Sigmoid colon (tissue), 7 donors: ENCODE measurements at places on chromosomes 16 and 17. TPM values are rescaled to one million over a fixed set of nuclear protein-coding genes. Genes with fewer than 3 reads are reported as not detected.

The KCNAB3 gene
- total RNA-seq = 0.54 TPM

The GAS2L2 gene
- not detected for total RNA-seq

DNA sequence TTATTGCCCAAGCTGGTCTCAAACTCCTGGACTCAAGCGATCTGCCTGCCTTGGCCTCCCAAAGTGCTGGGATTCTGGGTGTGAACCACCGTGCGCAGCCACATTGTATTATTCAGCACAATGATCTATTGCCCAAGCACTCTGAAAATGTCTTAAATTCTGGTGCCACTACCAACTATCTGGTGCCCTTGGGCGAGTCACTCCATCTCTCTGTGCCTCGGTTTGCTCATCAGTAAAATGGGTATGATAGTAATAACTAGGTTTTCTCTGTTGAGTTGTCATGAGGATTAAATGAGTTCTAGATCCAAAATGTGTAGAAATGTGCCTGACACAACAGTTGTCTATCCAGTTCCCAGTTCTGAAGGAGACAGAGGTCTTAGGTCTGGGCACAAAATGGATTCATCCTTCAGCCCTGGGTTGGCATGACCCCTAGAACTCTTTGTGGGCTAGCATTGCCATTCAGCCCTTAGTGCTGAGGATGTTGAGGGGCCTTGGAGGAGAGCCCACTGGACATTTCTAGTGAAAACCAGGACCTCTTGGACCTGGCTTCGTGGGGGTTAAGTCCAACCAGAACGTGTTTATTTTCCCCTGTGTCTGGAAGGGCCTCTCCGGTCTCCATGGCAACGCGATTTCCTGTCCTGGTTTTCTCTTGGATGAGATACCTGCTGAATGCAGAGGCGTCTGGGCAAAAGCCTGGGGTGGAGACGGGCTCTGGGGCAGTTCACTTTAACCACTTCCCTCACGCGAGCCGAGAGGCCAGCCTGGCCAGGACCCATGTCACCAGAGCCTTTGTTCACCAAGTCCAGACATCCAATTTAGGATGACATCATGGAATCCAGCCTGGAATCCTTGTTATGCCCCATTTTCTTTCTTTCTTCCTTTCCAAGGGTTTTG lies 43.7 kb upstream of the TNRC6A start:
- no peaks in the 10 kb centered on the region for H3K4me1 ChIP-seq
- H3K36me3 ChIP-seq = no peaks in the 10 kb centered on the region
- H3K27ac ChIP-seq = peak overlapping the region; percentile 29
- H3K27me3 ChIP-seq = no peaks in the 10 kb centered on the region
- no peak overlapping the region for H3K4me3 ChIP-seq
- DNase-seq = peak; percentile 93

- no peaks in the 10 kb centered on the region for H3K36me3 ChIP-seq
- H3K4me3 ChIP-seq = no peak overlapping the region
These were observed 276.5 kb upstream of the XYLT1 start for GRCh38 chr16:17747081-17747756.

GRCh38 chr16:10552281-10552680 lies 28.1 kb downstream of the EMP2 start:
- no peaks in the 10 kb centered on the region for H3K4me1 ChIP-seq
- peaks cover 20% of the 10 kb centered on the region for H3K36me3 ChIP-seq
- DNase-seq = no peak

DNA sequence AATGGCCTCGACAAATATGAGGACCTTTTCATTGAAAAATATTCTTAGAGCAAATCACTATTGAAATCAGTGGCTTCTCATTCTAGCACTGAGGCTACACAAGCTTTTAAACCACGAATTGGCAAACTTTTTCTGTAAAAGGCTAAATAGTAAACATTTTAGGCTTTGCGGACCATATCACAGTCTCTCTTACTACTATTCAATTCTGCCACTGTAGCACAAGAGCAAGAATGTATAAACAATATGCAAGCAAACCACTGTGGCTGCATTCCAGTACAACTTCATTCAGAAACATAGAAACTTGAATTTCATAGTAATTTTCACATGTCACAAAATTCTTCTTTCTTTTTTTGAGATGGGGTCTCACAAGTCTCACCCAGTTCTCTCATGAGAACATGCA lies 49.1 kb downstream of the PHLPP2 start:
- H3K27me3 ChIP-seq = no peaks in the 10 kb centered on the region
- no peaks in the 10 kb centered on the region for H3K4me1 ChIP-seq
- no peak for DNase-seq
- no peak overlapping the region for H3K4me3 ChIP-seq

The MPV17L gene
- 12.4 TPM for total RNA-seq

The QPRT gene
- total RNA-seq = 4.3 TPM

DNA sequence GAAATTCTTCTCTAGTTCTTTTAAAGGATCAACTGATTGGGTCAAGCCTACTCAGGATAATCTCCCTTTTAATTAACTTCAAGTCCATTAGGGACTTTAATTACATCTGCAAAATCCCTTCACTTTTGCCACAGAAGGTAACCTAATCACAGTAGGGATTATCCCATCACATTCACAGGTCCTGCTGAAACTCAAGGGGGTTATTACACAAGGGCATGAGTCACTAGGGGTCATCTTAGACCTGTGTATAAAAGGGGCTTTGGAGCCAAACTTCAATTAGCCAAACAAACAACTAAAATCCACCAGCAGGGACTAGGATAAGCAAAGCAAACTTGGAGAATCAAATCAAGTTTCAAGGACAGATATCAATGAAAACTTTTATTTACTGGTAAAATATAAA lies 19.4 kb downstream of the CIAPIN1 start:
- no peaks in the 10 kb centered on the region for H3K27me3 ChIP-seq
- H3K36me3 ChIP-seq = peaks cover 12% of the 10 kb centered on the region
- no peak for DNase-seq
- H3K27ac ChIP-seq = no peak overlapping the region

The XAF1 gene
- total RNA-seq = 41.5 TPM

DNA sequence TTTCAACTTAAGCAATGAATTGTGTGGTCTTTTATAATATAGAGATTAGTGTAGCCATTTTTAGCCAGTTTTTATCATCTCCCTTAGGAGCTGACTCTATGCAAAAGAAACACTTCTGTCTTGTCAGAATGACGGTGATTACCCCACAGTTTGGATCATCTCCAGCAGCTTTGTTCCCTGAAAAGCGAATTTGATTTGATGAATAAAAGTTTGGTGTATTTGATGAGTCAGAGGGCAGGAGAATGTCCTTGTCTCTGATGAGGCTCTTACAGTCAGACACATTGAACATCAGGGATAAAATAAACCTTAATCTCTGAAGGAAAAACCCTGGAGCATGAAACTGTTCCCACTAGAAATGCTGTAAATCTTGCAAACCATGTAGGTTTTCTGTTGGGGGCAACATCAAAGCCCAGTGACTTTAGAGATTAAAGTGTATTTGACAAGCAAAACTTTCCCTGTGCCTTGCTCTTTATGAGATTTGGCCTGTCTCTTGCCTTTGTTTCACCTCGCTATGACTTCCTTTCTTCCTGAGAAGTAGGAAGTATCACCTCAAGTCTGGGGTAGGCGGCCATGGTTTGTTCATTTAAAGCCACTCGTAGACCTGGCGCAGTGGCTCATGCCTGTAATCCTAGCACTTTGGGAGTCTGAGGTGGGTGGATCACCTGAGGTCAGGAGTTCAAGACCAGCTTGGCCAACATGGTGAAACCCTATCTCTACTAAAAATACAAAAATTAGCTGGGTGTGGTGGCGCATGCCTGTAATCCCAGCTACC lies 209.3 kb downstream of the FTO start:
- DNase-seq = no peak
- peaks cover 26% of the 10 kb centered on the region for H3K4me1 ChIP-seq
- no peak overlapping the region for H3K27ac ChIP-seq
- H3K36me3 ChIP-seq = no peaks in the 10 kb centered on the region
- no peak overlapping the region for H3K4me3 ChIP-seq
